ENCODE measurements at places on chromosomes 5 and 9. TPM values are rescaled to one million over a fixed set of nuclear protein-coding genes. Genes with fewer than 3 reads are reported as not detected.

C5orf52 gene
- not detected for polyA plus RNA-seq

ASPN gene
- polyA plus RNA-seq = 5.3 TPM

DMAC1 gene
- 79.1 TPM for polyA plus RNA-seq

PCDHB3 gene
- 0.23 TPM for polyA plus RNA-seq

EPB41L4A gene
- 0.42 TPM for polyA plus RNA-seq

NIPAL4 gene
- polyA plus RNA-seq = not detected

AP3S1 gene
- 300 TPM for polyA plus RNA-seq

BARHL1 gene
- polyA plus RNA-seq = not detected

PROB1 gene
- polyA plus RNA-seq = 0.55 TPM

SLC36A3 gene
- not detected for polyA plus RNA-seq

PCDHGB4 gene
- 5.6 TPM for polyA plus RNA-seq

CMYA5 gene
- 0.36 TPM for polyA plus RNA-seq

ADAMTS12 gene
- polyA plus RNA-seq = 7.8 TPM

MYOZ3 gene
- polyA plus RNA-seq = 0.71 TPM

SLC9A3 gene
- 1.2 TPM for polyA plus RNA-seq

SPINK14 gene
- not detected for polyA plus RNA-seq

SPINK6 gene
- polyA plus RNA-seq = not detected

DMRTA1 gene
- polyA plus RNA-seq = not detected

CLTA gene
- polyA plus RNA-seq = 218 TPM

HTR1A gene
- polyA plus RNA-seq = not detected

TNFSF15 gene
- polyA plus RNA-seq = not detected

HK3 gene
- not detected for polyA plus RNA-seq

ISL1 gene
- not detected for polyA plus RNA-seq

OTP gene
- polyA plus RNA-seq = not detected
